AG08395 (cell line): ENCODE measurements at places on chromosomes 2 and 18.

- DNase-seq: no peak
Measured at GRCh38 chr2:128746356-128746755, 427.7 kb upstream of the HS6ST1 start.

- no peak for DNase-seq
Measured at GRCh38 chr18:56060967-56061541, 473.1 kb upstream of the TCF4 start.

- DNase-seq: peak; percentile 41
Measured at GRCh38 chr2:232368311-232368731, 10.2 kb upstream of the ALPP start.

DNA sequence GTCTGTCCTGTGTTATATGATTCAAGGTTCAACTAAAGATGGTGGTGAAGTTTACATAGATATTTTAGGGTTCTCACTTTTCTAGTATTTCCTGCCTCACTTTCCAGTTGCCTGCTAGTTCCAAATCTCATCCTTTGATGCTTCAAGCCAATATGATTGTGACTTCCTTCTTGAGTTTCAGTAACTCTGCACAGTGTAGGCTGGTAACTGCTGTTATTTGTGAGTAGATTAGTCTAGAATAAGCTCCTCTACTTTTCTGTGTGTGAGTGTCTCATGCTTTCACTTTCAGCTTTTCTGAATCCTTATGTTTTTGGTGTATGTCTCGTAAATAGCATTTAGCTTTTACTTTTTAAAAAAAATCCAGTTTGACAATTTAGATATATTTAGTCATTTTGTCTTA is 42.6 kb downstream of the GALNT1 start:
- DNase-seq: no peak

DNA sequence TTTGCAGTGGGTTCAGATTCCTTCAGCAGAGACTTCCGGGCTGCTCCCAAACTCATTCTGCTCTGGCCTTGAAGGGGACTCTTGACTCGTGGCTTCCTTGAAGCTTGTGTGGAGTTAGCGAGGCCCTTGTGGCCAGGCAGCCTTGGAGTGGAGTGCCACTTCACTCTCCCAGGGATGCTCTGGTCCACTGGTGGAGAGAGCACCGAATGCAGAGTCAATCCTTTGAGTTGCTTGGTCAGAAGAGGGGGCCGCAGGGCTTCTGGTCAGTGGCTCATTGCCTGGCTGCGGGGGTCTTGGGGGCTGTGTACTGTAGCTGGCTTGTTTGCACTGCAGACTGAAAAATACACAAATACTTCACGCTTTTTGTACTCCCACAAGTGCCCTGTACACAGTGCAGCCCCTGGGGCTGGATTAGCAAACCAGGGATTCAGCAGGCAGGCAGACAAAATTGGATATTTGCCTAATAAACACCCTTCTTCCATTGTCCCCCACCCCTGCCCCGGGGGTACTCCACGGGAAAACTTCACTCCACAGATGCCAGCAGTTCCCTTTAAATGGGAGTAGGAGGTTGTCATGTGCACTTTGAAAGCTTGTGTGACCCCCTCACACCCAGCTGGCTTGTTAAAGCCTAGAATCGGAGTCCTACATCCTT is 3.2 kb downstream of the GLI2 start:
- DNase-seq: no peak

DNA sequence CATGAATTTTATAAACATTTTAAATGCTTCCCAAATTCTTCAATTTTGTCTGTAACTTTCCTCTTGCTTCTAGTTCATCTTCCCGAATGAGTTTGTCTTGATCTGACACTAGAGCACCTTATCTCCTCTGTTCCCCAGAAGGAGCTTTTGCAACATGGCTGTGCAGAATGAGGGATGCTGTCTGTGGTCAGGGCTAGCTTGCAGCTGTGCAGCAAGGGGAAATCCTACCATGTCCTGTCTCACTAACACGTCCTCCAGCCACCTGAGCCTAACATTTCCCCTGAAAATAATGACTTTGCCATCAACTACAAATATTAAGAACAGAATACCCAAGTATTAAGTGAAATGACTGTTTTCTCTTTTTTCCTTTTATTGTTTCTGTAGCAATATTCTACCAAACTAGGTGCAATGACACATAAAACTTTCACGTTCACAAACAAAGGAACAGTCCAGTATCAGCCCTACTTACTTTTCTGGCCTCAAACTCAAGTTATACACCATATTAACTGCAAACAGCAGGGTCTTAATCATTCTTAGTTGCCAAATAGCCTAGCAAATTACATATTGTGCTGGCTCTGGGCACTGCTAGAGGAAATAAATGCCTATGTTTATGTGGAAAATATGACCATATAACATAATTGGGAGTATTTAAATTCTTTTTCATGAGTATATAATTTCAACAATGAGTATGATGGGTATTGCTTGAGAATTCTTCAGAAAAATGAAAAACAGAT is 423.3 kb downstream of the CMPK2 start:
- no peak for DNase-seq

- peak; percentile 14 for DNase-seq
Measured at GRCh38 chr2:127406454-127406853, 11.8 kb upstream of the PROC start.

- no peak for DNase-seq
Measured at GRCh38 chr2:108936076-108936864, 52.8 kb downstream of the EDAR start.

- DNase-seq: no peak
Measured at GRCh38 chr18:629269-630150, 27.9 kb upstream of the TYMS start.

- DNase-seq: no peak
Measured at GRCh38 chr2:211741966-211742365, 796.6 kb downstream of the ERBB4 start.

- no peak for DNase-seq
Measured at GRCh38 chr2:111668274-111668616, 215.7 kb downstream of the ANAPC1 start.

DNA sequence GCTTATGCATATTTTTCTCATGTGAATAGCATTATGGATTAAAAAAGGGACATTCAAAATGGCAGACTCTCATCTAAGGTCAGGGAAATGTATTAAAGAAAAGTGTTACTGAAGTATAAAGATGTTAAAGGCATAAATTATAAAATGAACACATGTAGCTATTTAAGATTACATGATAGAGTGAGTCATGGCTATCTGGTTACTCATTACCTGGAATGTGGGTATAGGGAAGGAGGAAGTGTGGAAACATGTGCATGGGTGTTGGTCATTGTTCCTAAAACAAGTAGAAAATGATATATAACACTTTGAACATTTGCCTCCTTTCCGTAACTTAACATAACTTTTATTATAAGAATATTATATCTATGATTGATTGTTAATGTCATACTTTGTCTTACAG is 66.4 kb downstream of the MYO1B start:
- DNase-seq: peak; percentile 61

DNA sequence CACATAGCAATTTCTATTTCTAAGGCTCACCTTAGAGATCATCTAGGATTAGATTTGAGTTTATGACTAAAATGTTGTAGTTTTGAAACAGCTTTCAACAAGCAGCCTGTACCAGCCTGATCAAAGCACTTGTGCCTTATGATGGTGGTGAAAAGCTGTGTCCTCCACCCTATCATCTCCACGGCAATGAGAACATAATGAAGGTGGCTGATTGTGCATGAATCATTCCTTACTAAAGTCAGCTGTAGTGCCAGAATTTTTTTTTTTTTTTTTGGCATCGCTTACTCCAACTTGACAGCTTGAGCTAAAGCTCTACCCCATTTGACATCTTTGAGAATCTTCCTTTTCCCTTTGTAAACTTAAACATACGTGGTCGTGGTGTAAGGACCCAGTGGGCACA is 86.0 kb downstream of the DCC start:
- no peak for DNase-seq

- no peak for DNase-seq
Measured at GRCh38 chr18:42184685-42185477, 229.8 kb downstream of the PIK3C3 start.

- DNase-seq: peak; percentile 74
Measured at GRCh38 chr2:98731041-98731893, at the start of gene MGAT4A. TSS of gene MGAT4A (minus strand) at chr2:98731132. CDS start at chr2:98726332, 4,800 bp downstream.

- no peak for DNase-seq
Measured at GRCh38 chr18:49757513-49758262, 55.6 kb downstream of the ACAA2 start.

DNA sequence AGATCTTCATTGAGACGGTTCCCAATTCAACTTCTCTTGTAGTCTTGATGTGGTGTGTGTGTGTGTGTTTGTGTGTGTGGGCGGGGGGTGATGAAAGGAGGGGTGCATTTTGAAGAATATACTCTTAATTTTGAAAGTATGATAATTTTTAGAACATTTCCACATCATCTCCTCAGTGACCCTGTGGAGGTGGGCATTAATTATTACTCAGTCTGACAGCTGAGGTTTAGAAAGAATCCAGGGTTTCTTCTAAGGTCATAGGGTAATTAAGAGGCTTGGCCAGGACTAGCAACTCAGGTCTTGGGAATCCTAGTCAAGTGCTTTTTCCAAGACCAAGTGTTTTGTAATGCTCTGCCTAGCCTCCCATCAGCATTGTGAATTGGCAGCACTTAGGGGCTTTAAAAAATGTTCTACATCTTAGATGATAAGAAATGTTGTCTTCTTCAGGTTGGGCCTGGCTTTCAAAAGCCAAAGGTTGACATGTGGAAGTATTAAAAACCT is 100.5 kb downstream of the SPTBN1 start:
- DNase-seq: peak; percentile 64

DNA sequence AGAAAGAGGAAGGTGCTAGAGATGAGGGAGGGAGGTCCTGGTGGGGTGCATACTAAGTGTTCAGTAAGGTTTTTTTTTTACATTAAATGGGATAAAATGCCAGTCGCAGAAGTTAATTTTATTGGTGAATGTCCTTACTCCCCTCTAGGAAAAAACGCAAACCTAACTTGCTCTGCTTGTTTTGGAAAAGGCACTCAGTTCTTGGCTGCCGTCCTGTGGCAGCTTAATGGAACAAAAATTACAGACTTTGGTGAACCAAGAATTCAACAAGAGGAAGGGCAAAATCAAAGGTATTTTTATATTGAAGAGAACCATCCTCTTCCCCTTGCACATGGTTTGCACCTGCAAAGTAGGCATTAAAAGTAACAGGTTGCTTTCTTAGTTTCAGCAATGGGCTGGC is 12.7 kb upstream of the IL18R1 start:
- no peak for DNase-seq

DNA sequence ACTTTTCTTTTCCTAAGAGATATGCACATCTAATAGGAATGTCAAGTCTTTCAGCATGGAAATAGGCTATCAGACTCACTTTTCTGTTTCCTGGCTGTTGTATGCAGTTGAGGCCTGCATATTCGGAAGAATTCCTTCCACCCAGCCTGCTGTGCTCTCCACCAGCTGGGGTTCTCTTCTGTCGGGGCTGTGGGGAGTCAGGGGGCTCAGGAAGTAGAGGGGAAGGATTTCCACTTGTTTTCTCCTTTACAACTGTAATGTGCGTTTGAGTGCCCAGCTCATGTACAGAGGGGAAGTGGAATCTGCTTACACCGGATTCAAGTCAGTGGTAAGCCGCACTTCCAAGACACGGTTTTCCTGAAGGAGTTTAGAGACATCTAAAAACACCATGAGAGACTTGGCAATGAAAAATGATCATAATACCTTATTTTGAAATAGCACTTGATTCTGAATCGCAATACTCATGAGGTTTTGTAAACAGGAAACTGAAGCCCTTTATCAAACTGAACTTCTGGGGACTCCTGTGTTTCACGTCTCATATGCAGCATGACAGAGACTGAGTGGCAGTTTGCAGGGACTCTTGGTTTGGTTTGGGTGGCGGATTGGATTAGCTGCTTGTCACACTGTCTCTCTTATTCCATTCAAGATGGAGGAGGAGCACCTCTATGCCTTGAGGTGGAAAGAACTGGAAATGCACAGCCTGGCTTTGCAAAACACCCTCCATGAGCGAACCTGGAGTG is 90.4 kb downstream of the MTCL1 start:
- no peak for DNase-seq

DNA sequence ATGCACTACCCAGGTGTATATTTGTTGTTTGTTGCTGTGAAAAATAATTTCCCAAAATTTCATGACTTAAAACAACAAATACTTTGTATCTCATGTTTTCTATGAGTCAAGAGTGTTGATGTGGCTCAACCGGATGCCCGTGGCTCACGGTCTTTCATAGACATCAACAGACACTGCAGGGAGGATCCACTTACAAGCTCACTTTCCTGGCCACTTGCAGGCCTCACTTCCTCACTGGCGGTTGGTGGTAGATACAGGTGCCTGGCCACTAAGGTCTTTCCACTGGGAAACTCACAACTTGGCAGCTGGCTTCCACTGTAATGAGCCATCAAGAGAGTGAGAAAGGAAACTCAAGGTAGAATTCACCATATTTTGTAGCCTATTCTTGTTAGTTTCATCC is 662.9 kb downstream of the IRS1 start:
- DNase-seq: no peak

GRCh38 chr2:23112517-23112916 is 272.5 kb upstream of the KLHL29 start:
- DNase-seq: no peak

DNA sequence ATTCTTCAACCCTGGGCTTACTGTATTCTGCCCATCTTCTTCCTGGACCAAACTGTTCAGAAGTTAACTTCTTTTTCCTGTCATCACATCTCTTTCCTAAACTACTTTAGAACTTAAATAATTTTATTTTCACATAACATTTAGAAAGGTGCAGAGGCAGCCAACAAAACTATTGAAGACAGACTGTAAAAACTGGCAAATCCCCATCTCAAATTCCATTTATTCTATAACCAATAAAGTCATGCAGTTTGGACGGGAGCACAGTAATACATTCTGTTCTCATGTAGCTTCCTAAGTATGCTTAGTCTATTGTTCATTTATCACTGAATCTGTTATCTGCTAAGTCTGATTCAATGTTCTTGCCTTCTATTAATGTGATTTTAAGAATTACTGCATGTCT is 99.1 kb downstream of the SMAD2 start:
- no peak for DNase-seq
